Activated CD4-positive, alpha-beta T cell treated with anti-CD3 and anti-CD28 coated beads, Interleukin-10, Interleukin-2, amounts not matched to agents 100 ng/mL and 50 ng/mL, durations not matched to agents 16 hours and 8 hours (primary cell): ENCODE measurements at places on chromosomes 4 and X.
A peak's percentile ranks its signal among the peaks of the same experiment; 100 is the strongest.

- no peak for DNase-seq
Observed at GRCh38 chr4:85717351-85717750, 242.4 kb downstream of the ARHGAP24 start.

DNA sequence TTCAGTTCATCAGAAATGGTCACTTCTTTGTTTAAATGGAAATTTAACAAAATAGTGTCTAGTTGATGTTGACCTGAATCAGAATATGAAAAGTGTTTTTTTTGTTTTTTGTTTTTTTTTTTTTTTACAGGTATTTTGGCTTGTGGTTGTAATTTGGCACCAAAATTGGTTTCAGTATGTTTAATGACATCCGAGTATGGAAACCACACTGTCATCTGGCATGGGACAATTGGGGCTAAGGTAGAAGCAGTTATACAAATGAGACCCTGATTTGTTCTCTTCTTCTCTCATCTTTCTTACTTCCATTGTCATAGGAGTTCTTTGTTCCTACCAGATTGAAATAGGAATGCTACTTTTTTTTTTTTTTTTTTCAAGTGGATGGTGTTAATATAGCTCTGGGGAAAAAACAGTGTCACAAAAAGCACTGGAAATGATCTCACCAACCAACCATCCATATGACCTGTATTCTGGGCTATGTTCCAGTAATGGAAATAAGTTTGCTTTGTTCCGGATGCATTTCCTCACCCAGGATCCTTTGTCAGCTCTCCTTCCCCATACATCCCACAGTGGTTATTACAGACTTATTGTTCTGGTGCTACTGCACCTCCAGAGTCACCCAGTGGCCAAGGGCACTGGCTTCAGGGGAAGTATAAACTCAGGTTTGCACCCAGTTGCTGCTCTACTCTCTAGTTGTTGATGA is 95.8 kb downstream of the ATXN3L start:
- DNase-seq = no peak

GRCh38 chr4:62130637-62131036 is 930.5 kb downstream of the ADGRL3 start:
- no peak for DNase-seq

- no peak for DNase-seq
Observed at GRCh38 chrX:15939737-15940136, 85.1 kb upstream of the AP1S2 start.

DNA sequence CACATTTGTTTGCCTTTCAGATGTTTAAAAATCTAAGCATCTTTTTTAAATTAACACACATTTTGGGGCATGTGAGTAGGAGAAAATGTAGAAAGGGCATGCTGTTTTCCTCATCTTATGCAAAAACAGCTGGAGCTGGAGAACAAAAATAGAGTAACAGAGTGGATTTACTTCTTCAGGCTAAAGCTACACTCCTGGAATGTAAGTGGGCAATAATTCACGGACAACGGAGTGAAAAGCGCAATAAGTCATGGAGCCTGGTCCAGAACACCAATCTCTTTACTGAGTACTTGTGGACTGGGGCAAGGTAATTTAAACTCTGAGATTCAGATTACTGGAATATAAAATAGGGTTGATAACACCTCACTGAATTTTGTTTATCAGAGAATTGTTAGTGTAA is 1018.8 kb upstream of the HS3ST1 start:
- DNase-seq = no peak

- no peak for DNase-seq
Observed at GRCh38 chrX:57952320-57952678, 42.0 kb upstream of the ZXDA start.

GRCh38 chr4:7207628-7208231 is 15.4 kb downstream of the SORCS2 start:
- DNase-seq = no peak

- no peak for DNase-seq
Observed at GRCh38 chr4:86498863-86499166, 95.3 kb upstream of the PTPN13 start.

- DNase-seq = no peak
Observed at GRCh38 chrX:18883961-18884765, 99.8 kb downstream of the PHKA2 start.

DNA sequence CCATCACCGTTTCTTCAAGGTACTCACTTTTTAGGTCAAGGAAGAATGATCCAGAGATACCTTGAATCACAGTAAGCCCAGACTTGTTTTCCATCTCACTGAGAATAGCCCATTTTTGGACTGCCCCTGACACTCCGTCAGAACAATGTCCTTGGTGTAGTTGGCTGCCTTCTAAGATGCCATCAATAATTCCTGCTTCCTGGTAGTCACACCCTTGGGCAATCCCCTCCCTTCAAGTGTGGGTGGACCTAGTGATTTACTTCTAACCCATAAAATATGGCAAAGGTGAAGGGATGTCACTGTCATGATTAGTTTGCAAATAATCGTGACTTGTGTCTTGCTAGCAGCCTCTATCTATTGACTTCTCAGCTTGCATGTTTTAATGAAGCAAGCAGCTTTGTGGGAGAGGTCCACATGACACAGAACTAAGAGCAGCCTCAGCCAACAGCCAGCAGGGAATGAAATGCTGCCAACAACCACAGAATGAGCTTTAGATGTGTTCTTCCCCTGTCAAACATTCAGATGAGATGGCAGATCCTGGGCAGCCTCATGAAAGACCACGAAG is 20.0 kb upstream of the KLHL34 start:
- no peak for DNase-seq

GRCh38 chr4:86582410-86582809 is 11.7 kb upstream of the PTPN13 start:
- DNase-seq = no peak

DNA sequence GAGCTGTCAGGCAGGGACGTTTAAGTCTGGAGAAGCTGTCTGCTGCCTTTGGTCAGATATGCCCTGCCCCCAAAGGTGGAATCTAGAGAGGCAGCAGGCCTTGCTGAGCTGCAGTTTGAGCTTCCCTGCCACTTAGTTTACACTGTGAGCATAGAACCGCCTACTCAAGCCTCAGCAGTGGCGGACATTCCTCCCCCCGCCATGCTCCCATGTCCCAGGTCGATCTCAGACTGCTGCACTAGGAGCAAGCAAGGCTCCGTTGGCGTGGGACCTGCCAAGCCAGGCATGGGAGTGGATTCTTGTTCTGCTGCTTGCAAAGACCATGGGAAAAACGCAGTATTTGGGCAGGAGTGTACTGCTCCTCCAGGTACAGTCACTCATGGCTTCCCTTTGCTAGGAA is 24.3 kb downstream of the PLK4 start:
- no peak for DNase-seq

DNA sequence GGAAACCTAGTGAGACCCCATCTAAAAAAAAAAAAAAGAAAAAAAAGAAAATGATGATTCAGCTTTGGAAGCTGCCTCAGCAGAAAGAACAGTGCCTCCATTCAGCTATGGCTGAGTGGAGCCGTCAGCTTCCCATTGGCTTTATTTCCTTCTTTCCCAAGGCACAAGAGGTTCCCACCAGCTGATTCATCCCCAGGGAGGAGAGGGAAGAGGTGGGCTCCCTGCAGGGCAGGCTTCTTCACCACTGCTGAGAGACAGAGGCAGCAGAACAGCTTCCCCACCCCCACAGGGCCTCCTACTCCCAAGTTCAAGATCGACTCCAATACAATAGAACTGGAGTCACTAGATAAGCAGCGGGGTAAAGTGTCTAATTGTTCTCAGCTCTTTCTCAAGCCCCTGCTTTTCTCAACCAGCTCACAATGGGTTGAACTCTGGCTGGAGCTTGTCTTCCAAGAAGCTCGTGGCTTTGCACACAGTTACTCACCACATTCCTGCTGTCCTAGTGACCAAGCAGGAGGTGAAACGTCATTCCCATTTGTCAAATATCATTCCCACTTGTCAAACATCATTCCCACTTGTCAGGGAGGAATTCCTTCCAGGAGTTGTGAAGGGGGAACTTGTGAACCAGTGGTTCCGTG is 47.8 kb downstream of the FHDC1 start:
- DNase-seq = no peak

DNA sequence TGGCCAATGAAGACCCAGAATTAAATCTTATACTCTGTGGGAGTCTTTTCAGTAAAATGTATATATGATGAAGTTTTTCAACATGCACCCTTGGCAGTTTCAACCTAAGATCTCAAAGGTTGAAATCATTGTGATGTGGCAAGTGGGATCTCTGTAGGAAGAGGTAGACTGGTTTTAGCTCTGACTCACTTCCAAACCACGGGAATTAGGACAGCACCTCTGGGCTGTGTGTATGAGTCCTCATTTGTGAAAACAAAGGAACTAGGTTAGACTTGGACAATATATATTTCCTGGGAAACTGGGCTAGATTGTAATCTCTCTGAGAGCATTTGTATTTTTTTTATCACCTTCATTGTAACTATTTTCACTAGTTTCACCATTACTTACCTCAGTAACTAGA is 333.0 kb downstream of the ADGRL3 start:
- DNase-seq = no peak

- DNase-seq = no peak
Observed at GRCh38 chr4:179880756-179881155, 2362.4 kb upstream of the TENM3 start.

DNA sequence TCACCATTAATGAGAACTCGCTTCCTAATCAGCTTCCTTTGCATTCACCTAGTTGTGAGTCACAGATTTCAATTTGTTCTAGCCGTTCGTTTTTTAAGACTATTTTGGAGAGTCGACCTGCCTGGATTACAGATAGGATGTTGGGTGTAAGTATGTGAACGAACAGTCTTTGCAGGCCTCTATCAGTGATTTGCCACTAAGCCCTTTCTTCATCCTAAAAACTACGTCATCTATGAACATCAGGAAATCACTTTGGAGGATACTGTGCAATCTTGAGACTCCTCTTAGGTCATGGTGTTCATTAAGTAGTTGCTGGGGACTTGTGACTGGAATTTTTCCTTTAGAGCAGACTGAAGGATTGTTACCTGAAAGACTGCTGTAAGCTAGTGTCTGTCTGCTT is 1.1 kb downstream of the POLA1 start:
- no peak for DNase-seq

DNA sequence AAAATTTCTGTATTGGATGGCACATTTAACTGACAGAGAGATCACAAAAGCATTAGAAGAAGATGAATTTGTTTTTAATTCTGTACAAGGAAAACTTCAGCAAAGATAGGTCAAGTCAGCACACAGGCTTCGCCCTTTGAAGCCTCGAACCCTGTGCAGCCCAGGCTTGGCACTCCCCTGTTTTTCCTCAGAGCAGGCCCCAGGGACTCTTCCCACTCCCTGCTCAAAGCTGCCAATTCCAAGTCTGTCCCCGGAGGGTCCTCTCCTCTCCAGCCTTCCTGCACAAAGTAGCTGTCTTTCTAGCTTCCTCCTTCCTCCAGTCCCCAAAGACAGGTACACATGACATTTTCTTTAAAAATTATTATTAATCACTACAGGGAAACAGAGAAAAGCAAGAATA is 466.3 kb downstream of the PPARGC1A start:
- DNase-seq = no peak

DNA sequence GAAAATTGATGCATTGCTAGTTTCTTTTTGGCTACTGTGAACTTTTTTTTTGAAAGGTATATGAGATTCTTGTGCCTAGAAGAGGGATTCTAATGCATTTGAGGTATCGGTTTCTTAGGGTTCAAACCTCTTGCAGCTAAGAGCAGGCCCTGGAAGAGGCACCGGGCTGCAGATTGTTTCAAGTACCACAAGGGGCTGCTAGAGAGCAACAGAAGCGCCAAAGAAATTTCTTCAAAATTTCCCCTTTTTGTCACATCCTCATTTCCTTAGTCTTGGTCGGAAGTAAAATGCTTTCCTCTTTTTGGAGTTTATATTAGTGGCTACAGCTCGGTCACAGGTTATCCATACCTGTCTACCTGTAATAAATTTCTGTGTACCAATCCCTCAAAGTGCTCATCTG is 89.8 kb downstream of the PDGFRA start:
- peak; percentile 44 for DNase-seq

DNA sequence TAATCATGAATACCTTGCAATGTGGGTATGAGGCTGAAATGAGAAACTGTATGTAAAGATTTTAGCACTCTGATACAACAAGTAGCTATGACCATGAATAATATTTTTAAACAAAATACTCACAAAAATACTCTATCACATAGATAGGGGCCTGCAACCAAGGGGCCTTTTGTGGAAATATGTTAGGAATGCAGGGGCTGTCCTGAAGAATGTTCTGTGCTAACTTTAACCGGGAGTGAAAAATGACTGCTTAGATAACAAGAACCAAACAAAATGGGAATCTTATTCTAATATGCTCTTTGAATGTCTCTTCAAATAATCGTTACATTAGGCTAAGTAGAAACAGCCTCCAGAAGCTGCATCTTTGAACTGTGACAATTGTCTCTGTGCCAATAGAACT is 37.9 kb upstream of the GYPA start:
- DNase-seq = no peak

DNA sequence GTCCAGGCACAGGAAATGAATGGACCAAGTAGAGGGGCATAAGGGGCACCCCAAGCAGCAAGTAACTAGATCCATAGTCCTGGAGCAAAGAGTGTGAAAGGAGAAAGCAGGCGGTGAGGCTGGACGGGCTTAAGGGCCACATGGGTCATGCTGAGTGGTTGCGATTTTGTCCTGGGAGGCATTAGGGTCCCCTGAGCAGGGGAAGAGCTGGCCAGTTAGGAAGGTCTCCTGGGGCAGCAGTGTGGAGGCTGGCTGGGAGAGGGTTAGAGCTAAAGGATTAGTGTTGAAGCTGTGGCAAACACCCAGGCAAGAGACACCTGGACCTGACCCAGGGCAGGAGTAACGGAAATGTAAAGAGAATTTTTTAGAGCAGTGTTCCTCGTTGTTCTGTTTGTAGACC is 26.5 kb downstream of the MYOZ2 start:
- DNase-seq = no peak

GRCh38 chr4:111268769-111269414 is 646.0 kb upstream of the PITX2 start:
- no peak for DNase-seq

- no peak for DNase-seq
Observed at GRCh38 chr4:138455097-138455496, 212.9 kb upstream of the SLC7A11 start.

DNA sequence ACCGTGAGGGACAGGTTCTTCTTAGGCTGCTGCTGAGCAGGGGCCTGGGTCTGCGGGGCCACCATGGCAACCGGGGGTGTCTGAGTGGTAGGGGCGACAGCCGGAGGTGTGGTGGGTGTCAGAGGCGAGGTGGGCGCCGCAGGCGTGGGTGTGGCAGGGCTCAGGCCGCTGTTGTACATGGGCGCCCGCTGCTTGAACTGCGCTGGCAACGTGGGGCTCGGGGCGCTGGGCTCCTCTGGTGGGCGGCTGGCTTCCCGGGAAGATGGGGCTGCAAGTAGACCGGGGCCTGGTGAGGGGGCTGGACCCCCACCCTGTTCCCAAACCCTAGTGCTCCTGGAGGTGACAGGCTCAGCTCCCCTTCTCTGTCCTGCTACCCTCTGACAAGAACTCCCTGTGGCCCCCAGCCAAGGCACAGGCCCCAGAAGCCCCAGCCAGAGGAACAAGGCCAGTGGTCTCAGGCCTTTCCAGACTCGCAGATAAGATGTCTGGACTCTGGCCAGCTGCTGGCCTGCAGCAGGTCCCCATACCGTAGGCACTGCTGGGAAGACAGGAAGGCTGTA is 24.8 kb downstream of the NELFA start:
- no peak for DNase-seq
